Stimulated activated CD8-positive, alpha-beta memory T cell treated with anti-CD3 and anti-CD28 coated beads, Interleukin-15, amount 100 ng/mL, for 24 hours (primary cell): ENCODE measurements at places on chromosomes 2 and 18.

DNA sequence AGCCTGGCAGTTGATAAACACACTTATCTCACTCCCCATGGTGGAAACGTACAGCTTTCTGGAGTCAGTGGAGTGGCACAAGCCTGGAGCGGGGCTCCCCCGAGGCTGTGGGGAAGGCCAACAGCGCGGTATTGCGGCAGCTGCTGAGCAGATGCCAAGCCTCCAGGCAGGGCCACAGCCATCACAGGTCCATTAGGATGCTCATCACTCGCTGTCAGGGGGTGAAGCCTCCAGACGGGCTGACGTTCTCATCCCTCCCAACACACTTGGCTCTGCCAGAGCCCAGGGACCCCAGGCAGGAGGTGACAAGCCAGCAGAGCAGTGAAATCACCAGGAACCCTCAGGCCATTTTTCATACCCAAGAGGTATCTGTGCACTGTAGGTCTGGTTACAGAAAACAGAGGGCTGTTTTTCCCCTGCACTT, 529.2 kb upstream of the KLHL29 start:
- no peak for DNase-seq

DNA sequence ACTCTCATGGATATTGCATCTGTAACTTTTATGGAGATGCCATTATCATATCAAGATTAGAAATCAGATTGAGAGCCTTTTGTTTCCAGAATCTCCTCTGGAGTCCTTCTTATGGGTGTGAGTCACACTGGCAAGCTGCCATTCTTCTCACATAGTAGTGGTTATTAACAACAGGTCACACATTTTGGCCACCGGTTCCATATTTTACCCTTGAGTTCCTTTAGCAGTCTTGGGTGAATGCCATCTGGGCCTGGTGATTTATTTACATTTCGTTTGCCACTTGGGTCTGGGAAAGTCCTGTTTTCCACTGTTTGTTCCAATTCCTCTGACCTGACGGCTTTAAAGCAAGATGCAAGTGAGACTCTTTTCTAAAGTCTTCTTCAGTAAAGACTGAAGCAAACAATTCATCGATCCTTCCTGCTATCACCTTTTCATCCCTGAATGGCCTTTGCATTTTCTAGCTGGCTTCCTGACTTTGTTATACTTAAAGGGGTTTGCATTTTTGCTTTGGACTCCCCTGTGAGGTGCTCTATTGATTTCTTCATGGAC, 80.5 kb upstream of the CAVIN2 start:
- DNase-seq = no peak

DNA sequence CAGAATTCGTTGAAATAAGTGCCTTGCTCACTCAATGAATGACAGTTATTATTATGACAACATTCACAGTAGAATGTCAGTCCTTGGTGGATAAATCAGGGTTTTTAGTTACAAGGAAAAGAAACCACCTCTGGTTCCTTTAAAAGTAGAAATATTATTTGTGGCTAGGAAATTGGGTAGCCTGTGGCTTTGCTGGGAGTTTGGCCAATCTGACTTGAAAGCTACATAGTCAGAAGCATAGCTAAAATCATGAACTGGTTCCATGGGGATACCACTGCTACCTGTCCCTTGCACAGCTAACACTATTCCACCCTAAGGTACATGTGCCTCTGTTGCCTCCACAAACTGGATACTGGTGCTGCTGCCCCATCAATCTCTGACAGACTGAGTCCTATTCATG, 12.8 kb upstream of the SMCHD1 start:
- DNase-seq = no peak

DNA sequence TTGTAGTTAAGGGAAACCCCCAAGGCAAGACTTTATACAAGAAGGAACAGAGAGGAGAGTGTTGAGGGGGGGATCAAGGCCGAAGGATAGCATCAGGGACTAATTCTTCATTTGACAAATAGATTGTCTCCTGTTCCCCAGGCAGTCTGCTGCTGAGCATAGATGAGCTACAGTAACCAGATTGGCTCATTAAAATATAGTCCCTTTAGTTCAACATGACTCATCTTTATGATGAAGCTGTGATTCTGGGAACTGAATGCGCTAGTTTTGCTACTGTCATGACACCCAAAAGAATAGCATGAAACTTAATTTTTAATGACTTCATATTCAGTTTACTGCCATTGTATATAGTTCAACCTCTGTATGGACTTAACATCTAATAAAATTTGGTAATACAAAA, 35.5 kb downstream of the TMEFF2 start:
- DNase-seq = no peak
